ENCODE measurements at places on chromosomes 3 and 15.

DNA sequence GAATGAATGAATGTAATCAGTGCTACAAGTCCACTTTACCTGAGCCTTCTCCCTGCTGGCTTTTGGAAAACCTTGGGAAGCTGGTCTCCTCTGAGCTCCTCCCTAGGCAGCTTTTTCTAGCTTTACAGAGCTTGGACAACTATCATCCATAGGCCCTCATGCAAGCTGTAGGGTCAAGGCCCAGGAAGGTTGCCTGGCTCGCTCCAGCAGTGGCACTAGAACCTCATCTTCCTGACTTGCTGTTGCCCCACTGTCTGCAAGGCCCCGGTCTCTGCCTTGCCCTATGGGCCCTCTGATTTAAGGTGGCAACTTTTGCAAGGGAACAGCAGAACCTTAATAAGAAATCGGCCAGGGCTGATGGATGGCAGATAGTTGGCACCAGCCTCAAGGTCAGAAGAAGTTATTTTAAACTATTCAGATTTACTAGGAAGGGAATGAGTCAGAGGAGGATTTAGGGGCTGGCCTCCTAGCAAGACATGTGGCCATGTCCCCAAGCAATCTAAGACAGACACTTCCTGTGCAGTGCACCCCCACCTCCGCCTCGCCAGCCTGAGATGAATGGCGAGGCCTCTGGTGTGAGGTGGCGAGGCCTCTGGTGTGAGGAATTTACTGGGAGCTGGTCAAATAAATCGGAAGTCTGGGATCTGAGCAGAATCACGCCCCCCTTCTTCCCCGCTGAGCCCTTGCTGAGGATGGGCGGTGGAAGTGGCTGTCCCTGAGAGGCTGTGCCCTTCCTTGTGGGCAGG is 180.8 kb downstream of the MEGF11 start:
- no peak for DNase-seq

GRCh38 chr15:34584330-34584668 is 848 bp upstream of the GOLGA8B start:
- DNase-seq, result no peak

GRCh38 chr15:92921215-92922131 is 21.3 kb downstream of the CHD2 start:
- DNase-seq, result no peak

DNA sequence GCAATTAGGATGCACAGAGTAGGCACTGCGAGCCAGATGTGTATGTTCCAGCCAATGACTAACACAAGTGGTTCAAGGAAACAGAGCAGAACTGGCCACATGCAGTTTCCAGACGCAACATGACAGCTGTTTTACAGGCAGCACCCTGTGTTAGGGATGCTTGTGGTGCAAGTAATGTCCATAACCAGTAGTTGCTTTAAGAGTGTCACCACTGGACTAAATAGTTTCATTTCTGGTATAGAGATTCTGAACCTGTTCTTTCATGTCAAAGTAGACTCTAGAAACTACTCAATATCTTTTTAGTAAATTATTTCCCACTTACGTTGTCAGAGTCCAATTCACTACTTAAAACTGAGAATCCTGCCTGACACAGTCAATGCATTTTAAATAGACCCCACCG is 14.5 kb upstream of the LPP start:
- DNase-seq, result no peak

DNA sequence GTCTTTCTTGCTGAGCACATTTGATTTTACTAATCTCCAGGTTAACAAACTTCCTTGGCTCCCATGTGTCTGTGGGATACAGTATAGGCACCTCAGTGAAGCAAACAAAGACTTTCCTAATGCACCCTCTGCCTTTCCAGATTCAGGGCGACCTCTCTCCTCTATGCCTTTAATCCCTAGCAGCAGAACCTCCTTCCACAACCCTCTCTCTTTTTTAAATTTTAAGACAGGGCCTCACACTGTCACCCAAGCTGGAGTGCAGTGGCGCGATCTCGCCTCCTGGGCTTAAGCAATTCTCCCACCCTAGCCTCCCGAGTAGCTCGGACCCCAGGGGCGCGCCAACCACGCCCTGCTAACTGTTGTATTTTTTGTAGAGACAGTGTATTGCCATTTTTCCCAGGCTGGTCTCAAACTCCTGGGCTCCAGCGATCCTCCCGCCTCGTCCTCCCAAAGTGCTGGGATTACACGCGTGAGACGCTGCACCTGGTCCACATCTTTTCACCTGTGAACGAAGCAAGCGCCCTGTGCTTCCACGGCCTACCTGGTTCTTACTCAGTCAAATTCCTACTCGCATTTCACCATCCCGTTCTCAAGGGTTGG is 1.7 kb upstream of the HACD3 start:
- no peak for DNase-seq

DNA sequence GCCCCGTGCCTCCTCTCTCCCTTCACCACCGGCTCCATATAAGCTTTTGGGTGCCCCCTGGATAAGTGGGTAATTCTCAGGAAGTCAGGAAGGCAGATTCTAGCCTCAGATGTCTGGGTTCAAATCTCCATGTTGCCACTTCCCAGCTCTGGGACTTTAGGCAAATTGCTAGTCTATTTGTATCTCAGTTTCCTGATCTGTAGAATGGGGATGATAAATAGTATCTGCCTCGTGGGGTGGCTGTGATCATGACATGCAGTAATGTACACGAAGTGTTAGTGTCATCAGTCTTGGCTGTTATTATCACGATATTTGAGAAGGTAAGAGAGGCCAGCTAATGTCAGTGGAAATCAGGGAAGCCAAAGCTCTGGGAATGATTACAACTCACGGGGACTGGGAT is 43.3 kb downstream of the MUC4 start:
- no peak for DNase-seq

DNA sequence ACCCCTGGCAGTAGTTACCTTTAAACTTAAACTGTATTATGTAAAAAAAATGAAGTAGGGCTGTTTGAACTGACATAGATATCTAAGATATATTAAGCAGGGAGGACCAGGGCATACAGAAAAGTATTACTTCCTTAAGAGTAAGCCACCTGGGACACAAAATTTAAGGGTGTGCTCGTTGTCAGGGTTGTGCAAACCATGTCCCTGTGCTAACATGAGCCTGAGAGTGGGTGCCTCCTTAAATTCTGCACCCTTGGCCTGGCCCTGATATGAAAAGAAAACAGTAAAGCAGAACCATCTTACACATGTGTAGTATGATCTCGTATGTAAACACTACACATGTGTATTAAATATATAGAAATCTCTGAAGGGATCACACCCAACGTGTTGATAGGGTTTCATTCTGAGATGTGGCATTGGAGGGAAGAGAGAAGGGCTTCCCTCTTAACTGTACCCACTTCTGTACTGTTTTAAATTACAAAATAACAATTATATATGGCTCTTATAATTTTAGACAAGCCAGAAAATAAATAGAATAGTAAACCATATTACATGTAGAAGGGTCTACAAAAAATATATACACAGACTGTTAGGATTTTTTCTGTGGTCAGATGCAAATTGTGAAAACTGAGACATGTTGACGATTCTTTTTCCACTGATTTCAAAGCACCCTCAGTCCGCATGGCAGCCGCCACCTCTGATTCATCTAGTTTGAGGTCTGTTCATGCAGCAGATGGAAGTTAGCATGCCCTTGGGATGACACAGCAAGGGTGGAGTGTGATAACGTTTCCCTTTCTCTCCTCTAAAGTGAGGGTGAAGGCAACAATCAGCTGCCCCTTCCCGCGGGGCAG is 400.8 kb upstream of the PROK2 start:
- DNase-seq, result no peak

DNA sequence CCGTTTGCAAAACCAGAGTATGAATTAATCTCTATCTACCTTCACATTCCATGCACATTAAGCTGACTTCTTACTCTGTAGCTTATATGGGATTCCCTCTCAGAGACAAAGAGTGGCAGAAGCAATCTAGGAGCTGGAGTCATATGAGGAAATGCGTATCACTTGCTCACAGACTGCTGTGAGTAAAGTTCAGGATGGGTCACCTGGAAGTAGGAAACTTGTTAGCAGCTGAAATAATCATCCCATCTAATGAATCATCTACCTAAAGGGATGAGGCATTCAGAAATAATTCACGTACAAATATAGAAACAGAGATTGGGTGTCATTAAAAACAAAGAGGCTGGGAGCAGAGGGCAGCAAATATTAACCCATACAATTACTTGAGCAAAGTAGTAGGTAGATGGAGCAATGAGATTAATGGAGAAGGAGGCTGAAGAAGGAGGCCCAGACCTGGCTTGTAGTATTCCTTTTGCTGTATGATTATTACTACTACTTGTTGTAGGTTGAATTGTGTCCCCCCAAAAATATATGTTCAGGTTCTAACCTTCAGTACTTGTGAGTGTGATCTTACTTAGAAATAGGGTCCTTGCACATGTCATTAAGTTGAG is 866.3 kb downstream of the ROBO2 start:
- no peak for DNase-seq

DNA sequence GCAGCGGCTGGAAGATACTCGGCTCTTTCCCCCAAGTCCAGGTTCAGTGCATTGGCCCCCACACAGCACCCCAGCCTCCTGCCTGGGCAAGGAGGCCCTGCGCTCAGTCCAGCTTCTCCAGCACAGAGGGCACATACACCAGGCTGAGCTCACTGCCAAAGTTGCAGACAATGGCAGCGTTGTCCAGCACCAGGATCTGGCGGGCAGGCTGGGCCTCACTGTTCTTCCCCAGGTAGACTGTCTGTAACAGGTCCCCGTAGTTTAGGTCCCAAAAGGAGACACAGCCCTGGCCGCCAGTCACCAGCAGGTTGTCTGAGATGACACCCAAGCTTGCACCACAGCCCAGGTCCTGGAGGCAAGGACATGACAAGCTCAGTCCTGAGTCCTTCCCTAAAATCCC is 32.9 kb downstream of the PTPN23 start:
- DNase-seq, result no peak

- no peak for DNase-seq
These were observed 113.5 kb downstream of the IGF2BP2 start for GRCh38 chr3:185711255-185711870.

DNA sequence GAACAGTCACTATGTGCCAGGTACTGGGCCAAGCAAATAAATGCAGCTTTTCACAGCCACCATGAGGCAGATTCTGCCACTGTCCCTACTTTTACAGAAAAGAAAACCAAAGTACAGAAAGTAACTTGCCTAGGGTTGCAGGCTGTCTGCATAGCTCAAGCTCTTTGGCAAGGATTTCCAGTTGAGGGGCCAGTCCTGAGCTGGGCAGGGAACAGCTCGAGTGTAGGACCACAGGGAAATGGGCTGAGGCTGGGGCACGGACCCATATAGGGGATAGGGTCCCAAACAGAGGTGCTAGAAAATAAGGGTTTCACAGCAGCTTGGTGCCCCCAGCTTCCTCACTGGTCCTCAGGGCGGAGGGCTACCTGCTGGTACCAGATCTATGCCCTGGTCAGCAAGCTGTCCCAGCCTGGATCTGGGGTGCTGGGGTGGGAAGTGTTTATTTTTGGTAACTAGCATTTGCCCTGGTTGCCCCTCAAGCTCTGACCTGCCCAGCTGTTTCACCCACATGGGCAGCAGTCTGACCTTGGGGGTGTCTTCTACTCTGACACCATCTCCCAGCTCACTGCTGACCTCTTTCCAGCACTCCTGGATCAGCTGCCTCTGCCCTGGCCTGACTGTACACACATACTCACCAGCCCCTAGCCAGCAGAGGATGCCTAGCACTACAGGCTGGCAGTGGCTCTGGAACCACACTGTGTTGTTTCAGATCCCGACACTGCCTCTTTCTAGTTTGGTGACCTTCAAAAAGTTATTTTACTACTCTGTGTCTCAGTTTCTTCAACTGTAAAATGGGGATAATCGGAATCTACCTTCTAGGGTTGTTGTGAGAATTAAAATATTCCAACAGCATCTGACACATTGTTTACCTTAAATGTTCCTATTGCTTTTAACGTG is 16.2 kb downstream of the MRAS start:
- DNase-seq, result no peak

GRCh38 chr3:45716790-45717336 is 27.7 kb downstream of the SACM1L start:
- DNase-seq, result no peak

DNA sequence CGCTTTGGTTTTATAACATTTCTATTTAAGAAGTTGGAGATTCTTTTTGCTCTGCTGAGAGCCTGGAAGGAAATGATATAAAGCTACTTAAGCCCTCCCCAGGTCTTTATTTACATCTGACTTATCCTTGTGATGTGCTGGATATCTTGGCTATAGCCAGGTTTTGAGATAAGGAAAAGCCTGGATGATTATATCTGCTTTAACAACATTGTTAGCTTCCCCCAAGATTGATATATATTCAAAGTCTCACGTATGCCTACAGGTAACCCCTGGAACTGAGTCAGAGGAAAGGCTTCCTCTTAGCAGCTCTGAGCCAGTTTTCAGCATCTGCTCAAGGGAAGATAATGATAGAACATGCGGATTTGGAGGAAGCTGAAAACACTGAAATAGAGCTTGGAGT is 61.5 kb upstream of the CRBN start:
- DNase-seq, result no peak

Measured in NCI-H526 treated with DMSO at 0.1 percent for 48 hours (cell line).